Fibroblast of upper back skin (primary cell): ENCODE measurements at places on chromosomes 2 and 18.
A peak's percentile ranks its signal among the peaks of the same experiment; 100 is the strongest.

DNA sequence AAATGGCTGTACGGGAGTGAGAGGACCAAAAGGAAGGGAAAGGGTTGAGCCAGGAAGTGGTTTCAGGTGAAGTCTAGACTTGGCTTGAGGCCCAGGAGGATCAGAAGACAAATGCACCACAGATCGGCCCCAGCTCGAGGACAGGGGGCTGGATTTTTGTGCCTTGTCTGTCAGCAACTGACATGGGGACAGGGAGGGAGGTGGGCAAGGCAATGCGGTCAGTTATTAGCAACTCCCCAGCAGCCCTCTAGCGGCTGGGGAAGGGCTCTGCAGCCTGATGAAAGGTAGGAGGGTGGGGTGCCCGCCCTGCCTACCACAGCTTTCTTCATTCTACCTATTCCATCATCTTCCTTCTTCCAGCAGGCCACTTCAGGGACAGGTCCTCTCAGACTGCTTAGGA lies 50.0 kb downstream of the CPO start:
- DNase-seq = no peak

DNA sequence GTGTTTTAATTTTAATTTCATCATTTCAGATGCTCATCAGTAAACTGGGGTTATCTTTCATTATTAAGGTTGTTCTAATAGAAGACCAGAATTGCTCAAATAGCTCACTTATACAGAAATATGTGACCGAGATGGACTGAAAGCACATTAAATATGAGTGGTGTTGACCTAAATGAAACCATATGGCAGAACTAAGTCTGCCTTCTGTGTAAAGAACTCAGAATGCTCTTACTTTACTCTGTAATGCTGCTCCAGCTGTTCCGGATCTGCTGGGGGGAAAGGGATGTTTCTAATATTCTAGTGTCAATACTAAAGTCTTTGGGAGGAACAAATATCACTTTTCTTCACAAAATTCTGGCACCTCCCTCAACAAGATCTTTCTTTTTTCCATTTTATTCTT lies 131.0 kb downstream of the DPP4 start:
- DNase-seq = peak; percentile 51

- DNase-seq = no peak
These were observed 98.9 kb upstream of the ATP8B1 start for GRCh38 chr18:57901825-57902589.

- peak; percentile 38 for DNase-seq
These were observed 20.4 kb downstream of the RBM43 start for GRCh38 chr2:151241224-151241623.

GRCh38 chr2:198405311-198405710 lies 600.9 kb downstream of the PLCL1 start:
- DNase-seq = peak; percentile 55

- peak; percentile 67 for DNase-seq
These were observed 262.8 kb upstream of the AGAP1 start for GRCh38 chr2:235230821-235231601.

- peak; percentile 13 for DNase-seq
These were observed 44.8 kb downstream of the VIT start for GRCh38 chr2:36741188-36741837.
